Fibroblast of villous mesenchyme (primary cell): ENCODE measurements at places on chromosomes 5 and 9.
A peak's percentile ranks its signal among the peaks of the same experiment; 100 is the strongest.

GRCh38 chr5:151504006-151504405 lies 56.6 kb downstream of the SLC36A1 start:
- DNase-seq: no peak

GRCh38 chr5:78926252-78926651 lies 58.9 kb downstream of the ARSB start:
- DNase-seq: no peak

- DNase-seq: no peak
Observed at GRCh38 chr5:139377226-139377625, 5.9 kb downstream of the SLC23A1 start.

GRCh38 chr5:142171270-142171669 lies 62.7 kb downstream of the NDFIP1 start:
- DNase-seq: no peak

- DNase-seq: peak; percentile 74
Observed at GRCh38 chr9:36154331-36154952, 14.7 kb upstream of the CCIN start.

DNA sequence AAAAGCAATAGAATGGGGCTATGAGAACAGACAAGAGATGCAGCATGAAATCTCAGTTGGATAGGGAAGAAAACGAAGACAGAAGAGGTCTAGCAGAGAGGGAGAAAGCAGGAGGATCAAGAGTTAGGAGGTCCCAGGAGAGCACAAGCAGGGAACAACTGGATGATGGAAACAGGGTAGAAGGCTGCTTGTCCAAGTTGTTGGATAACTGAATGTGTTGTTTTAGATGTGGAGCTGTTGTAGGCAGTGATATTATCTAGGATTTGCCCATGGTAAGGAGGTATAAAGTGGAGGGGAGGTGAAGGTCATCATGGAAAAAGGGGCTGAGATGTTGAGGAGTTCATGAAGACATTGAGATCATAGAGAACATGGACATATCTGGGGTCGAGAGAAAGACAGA lies 12.4 kb upstream of the RHOBTB3 start:
- no peak for DNase-seq

DNA sequence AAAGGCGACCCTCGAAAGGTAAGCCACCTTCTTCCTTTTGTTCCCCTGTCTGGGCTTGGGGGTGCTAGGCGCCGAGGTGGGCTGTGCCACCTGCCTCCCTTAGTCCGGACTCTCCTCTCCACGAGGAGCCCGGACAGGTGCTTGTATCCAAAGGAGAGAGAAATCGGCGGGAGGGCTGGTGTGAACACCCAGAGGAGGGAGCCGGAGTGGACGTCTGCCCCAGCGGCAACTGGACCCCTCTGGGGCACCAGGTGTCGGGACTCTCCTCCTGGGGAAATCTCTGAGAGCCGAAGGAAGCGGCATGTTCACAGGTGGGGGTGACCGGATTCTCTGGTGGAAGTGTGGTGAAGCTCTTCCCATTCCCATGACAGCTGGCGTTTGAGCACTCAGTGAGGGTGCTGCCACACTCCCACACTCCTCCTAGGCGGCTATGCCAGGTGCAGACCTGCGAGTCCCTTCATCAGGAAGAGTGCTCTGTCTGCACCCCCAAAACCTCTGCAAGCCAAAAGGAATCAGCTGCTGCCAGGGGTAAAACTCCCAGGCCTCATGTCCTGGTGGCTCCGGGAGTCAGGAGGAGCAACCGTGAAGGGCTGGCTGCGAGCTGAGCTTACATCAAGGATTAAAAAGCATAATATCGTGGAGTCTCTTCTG lies 921 bp downstream of the KCNIP1 start:
- no peak for DNase-seq

DNA sequence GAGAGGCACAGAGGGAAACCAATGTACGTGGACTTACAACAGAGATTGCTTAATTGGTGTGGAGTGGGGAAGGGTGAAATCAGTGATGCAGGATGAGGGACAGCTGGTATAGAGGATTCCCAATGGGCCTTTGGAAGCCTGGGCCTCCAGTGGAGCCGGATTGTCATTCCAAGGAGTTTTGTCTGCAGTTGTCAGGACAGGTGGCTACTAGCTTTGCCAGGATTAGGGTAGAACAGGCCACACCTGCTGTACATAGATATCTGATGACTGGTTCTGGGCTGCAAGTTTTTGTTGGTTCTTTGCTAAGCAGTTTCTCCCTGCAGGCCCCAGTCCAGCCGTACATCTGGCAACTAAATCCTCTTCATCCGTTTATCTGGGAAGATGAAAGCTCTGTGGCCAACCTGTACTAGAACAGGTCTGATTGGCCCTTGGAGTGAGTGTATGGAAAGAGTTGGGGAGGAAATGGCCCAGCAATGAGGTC lies 4.2 kb downstream of the SKP2 start:
- peak; percentile 91 for DNase-seq

GRCh38 chr5:157559301-157559700 lies 16.3 kb downstream of the ADAM19 start:
- peak; percentile 81 for DNase-seq

DNA sequence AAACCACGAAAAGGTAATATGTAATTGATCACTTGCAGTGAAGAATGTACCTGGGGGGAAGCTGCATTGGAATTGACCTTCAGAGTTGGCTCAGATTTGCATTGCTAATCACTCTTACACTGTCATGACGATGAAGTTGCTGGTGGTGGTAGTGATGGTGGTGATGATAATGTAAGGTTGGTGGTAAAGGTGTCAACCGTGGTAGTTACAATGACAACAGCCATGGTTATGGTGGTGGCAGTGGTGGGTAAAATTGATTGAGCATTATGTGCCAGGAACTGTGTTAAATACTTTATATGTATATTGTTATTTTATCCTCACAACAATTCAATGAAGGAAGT lies 282.4 kb downstream of the NR3C1 start:
- DNase-seq: no peak

DNA sequence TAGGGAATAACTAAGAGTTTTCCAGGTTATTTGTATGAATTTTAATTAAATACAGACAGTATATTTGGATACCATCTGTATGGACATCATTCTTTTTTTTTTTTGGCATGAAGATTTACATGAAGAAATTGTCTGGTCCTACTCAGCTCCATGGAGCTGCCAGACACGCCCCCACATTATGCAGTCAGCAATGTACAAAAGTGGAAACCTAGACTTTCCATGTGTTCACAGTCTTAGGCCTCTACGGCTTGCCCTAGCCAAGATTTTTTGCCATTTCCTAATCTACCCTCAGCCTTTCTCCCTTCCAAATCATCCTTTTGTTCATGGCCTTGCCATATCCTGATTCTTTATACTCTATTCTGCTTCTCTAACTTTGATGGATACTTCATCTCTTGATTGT lies 207.1 kb downstream of the SGCD start:
- no peak for DNase-seq

DNA sequence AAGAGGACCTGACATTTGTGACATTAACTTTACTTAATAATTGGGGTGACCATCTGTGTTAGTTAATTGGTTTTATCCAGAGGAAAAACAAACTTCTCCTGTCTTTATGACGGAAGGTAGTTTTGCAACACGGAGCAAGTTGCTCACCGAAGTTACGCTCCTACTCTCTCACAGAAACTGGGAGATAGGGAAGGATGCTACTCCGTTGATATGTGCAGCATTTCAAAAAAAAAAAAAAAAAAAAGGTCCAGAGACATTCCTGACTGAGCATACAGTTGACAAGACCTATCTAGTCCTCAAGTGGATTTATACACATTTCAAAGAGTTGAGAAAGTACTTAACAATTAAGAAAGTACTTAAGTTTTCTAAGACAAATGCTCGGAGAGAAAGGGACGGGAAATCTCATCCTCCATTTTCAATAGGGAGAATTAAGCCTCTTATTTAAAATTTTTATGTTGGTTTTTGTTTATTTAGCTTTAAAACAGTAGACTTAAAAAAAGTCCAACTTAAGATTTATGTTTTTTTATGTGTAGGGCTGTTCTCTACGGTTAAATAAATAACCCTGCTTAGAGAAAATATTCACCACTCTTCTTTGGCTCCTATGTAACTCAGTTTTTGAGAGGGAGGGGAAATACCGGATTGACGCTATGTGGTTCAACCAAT lies 455 bp upstream of the FER start:
- DNase-seq: no peak

GRCh38 chr5:167870055-167870454 lies 421.4 kb upstream of the WWC1 start:
- no peak for DNase-seq

GRCh38 chr5:168089201-168089887 lies 202.1 kb upstream of the WWC1 start:
- DNase-seq: no peak

DNA sequence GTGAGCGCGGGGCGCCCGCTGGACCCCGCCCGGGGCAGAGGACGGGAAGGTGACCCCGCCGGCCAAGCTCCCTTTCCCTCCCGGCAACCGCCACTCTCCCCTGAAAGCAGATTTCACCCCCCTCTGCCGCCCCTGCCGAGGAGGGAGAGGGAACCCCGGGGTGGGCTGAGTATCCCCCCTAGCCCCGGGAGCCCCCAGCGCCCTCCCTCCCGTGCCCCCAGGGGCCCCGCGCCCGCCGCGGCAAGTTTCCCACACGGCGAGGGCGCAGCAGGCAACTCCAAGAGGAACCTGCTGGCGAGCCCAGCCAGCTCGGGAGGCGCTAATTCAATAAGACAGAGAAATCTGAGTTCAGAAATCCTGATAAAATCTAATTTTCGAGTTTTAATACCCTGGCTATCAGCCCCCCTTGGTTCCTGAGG lies 1.6 kb downstream of the NTNG2 start:
- DNase-seq: peak; percentile 38

DNA sequence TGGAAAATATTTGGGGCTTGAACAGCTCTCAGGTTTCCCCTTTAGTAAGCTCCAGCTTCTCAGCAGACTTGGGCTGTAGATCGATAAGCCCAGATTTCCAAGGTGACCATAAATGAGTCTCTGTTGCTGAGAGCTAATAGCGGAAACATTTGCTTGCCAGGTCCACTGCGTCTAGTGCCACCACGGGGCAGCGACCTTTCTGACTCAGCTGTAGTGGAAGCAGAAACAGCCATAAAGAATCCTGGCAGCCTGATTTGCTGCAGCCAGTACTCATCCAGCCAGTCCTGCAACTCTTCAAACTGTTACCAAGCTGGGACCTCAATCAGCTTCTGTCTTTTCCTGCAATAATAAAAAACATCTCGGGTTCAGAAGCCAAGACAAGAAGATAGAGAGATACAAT lies 241.7 kb downstream of the DOCK8 start:
- peak; percentile 50 for DNase-seq

DNA sequence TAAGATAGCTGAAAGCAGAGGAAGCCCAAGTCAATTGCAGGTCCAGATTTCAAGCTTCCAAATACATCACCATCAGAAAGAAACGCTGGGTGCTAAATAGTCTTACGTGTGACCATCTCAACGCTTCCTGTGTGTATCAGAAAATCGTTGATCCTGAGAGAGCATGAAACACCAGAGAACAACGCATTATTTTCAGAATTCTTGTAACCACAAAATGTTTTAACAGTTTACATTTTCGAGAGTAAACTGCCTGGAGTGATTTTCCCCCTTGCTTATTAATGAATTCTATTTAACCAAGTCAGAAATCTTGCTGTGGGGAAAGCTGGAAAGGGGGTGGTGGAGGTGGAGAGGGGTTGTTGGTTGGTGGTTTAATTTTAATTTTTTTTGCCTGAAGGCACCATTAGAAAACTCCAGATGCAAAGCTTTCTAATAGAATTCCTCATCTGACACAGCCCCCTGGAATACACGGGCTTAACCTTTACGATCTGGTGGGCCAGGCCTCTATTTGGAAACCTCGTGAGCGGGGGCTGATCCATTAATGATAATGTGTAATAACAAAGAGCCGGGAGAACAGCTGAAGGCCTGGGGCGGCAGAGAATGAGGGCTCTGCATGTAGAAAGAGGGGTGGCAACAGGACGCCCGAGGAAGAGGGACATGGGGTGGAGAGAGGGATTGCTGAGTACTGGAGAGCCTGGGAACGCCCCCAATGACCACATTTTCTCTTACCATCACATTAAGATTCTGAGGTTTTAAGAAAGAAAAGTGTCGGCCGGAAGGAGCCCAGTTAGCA lies 124.5 kb upstream of the NFIB start:
- DNase-seq: no peak

GRCh38 chr5:68533051-68533450 lies 317.5 kb downstream of the PIK3R1 start:
- DNase-seq: no peak

DNA sequence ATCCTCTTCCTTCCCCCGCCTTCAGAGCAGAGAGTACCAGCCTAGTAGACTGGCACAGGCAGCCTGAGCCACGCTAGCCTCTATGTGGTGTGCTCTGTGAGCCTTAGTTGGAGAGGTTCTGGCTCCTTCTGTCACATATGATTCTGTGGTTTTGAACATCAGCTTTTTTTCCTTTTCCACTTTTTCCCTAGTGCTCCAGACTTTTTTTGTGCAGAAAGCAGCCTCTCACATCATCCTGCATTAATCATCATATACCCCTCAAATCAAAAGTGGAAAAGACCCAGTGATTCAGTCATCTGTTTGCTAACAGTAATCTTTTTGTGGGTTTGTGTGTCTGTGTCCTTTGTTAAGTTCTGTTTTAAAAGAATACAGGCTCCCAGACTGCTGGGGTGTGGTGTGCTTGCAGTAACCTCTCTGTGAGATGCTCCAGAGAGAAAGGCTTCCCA lies 663.9 kb upstream of the RGMB start:
- DNase-seq: peak; percentile 71

- DNase-seq: no peak
Observed at GRCh38 chr5:163261647-163262269, 175.6 kb upstream of the CCNG1 start.

DNA sequence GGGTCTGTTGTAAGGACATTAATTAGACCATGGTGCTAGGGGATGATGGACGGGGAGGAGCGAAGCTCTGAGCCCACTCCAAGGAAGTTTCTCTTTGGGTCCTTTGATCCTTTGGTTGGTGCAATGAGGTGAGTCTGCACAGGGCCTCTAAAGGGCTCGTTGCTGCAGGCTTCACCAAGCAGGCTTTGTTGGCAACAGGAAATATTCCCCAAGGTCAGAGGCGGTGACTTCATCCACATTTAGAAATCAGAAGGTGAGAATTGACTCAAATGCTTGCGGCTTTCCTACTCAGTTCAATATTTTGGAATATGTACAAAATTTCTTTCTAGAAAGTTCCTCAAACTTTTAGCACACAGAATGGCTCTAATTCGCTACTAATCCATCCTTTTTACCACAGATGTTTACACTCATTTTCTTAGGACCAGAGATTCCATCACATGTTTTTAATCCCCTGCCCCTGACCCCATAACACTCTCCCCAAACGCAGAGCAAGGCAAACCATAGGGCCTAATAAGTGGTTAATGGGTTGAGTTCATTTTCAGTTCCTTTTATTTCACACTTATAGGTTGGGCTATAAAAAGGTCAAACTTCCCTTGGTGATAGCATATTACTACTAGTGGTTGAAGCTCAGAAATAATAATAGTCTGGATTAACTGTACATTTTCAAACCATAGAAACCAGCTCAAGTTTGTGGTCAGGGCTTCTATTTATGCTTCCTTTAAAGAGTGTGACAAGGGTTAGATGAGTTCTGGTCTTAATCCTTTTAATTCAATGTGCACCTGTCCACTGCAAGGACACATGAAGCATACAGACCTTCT lies 37.3 kb upstream of the TMEM252 start:
- no peak for DNase-seq

GRCh38 chr5:123708074-123708806 lies 196.3 kb downstream of the CSNK1G3 start:
- DNase-seq: peak; percentile 67

GRCh38 chr5:639584-640213 lies 27.6 kb downstream of the CEP72 start:
- no peak for DNase-seq

GRCh38 chr9:125932746-125933455 lies 185.7 kb downstream of the PBX3 start:
- no peak for DNase-seq
